Aorta (tissue), 5 donors: ENCODE measurements at places on chromosomes 5 and 9. TPM values are rescaled to one million over a fixed set of nuclear protein-coding genes. Genes with fewer than 3 reads are reported as not detected.

DNA sequence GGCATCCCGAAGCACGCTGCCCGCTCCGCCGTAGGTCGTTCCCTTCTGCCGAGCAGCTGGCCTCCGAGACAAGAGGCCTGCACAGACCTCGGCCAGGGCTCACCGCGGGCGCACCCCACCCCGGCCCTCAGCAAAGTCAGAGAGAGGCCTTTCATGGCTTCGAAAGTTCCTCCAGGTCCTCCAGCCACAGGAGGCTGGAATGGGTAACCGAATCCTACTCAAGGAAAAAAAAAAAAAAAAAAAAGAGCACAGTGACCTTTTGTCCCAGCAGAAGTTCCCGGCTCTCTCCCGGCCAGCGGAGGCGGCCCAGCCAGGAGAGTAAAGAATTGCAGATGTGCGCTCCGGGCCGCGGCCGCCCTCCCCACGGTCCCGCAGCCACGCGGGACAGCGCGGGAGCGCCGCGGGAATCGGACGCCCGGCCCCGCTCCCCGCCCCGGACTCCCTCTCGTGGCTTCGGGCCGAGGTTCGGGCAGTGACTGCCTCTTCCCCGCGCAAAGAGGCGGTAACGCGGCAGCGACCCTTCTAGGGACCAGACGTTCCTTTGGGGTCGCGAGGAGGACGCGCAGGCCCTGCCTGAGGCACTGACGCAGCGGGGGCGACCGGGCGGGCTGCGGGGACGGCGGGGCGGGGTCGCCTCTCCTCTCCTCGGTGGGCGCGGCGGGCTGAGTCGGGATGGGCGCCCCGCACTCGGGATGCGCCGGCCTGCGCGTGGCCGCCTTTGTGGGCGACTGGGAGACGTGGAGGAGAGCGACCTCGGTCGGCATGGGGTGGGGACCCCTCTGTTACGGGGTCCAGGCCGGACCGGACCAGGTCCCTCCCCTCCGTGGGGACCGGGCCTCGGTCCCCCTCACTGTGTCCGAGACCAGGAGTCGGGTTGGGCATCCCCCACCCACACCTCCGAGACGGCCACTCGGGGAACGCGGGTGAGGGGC, 754 bp downstream of the GFPT2 start:
- no peaks in the 10 kb centered on the region for H3K27me3 ChIP-seq
- no peaks in the 10 kb centered on the region for H3K36me3 ChIP-seq
- no peaks in the 10 kb centered on the region for H3K4me1 ChIP-seq
- H3K4me3 ChIP-seq: peak overlapping the region; percentile 32
- no peak for DNase-seq

The ZBTB26 gene
- 5.8 TPM for total RNA-seq

The PDLIM4 gene
- 51.5 TPM for total RNA-seq

The TSSK1B gene
- 0.18 TPM for total RNA-seq

- H3K27ac ChIP-seq: no peak overlapping the region
- H3K36me3 ChIP-seq: peaks cover 4% of the 10 kb centered on the region
- no peak overlapping the region for H3K4me3 ChIP-seq
- no peaks in the 10 kb centered on the region for H3K27me3 ChIP-seq
Observed at GRCh38 chr5:66164044-66164790, 20.1 kb downstream of the SREK1 start.

- DNase-seq: no peak
- H3K4me3 ChIP-seq: no peak overlapping the region
- H3K27ac ChIP-seq: no peak overlapping the region
- no peaks in the 10 kb centered on the region for H3K27me3 ChIP-seq
Observed at GRCh38 chr5:98458726-98459125, 314.7 kb upstream of the RGMB start.

GRCh38 chr9:115922444-115922843, 231.1 kb upstream of the PAPPA start:
- no peak for DNase-seq
- H3K4me1 ChIP-seq: no peaks in the 10 kb centered on the region
